ENCODE measurements at places on chromosomes 2 and 18.

DNA sequence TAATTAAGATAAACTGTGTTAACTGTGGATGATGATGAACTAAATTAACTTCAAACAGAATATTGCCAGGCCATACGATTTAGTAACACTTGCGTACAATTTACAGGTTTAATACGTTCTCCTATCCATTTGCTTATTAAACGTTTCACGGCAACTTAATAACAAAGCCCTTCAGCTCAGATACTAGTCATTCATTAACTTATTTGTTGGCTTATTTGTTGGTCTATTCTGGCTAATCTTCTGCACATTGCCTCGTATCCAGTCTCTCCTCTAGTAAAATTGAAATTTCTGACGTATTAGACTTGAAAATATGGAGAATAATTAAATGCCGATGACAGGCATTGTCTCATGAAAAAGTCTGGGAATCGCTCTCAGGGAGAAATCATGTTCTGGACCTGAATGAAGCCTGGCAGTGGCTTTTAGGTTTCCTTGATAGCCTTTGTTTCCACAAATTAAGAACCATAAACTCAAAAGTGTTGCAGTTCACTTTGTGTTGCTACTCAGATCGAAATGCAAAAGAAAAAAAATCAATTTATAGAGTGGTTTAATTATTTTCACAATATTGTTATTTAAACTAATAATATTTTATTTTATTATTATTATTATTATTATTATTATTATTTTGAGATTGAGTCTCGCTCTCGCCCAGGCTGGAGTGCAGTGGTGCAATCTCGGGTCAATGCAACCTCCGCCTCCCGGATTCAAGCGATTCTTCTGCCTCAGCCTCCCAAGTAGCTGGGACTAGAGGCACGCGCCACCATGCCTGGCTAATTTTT is 4.5 kb downstream of the SCLY start:
- no peak for DNase-seq

- no peak for DNase-seq
These were observed 30.3 kb downstream of the SULT1C4 start for GRCh38 chr2:108407864-108408729.

- no peak for DNase-seq
These were observed 212.9 kb upstream of the STON1 start for GRCh38 chr2:48316753-48317750.

DNA sequence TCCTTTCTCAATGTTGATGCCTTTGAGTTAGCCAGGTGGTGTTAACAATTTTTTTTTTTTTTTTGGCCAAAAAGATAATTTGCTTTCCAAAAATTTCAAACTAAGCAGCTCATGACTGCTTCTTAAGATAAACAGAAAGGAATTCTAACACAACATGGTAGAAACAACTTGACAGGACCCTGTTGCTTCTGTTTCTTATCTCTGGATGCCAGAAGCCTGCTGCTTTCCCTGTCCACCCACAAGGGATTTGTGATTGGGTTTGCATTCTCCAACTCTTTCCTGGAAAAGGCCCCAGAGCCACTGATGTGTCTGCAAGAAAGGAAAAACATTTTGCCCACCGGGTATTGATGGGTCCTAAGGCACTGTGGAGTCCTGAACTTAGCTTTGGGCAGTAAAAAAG is 217.2 kb upstream of the PKDCC start:
- no peak for DNase-seq

DNA sequence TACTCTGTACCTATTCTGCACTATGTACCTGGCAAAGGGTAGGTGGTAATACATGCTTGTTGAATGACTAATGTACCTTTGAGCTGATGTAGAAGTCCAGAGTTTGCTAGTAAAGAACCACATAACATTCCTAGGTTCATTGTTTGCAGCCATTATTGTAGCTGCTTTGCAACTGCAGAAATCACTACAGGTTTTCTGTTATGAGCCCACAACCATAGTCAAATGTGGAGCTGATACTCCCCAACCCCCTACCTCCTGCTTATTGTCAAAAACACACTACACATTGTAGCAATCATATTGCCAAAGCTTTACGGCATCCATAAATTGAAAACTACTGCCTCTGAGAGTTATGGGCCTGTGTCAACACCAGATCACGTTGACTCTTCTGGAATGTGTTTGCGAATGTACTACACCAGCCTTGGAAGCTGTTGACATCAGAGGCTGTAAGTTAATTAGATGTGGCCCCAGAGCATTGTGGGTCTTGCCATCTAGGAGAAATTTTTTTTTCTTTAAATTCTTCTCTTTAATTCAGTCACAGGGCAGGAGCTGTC is 187.0 kb downstream of the AGPS start:
- no peak for DNase-seq

DNA sequence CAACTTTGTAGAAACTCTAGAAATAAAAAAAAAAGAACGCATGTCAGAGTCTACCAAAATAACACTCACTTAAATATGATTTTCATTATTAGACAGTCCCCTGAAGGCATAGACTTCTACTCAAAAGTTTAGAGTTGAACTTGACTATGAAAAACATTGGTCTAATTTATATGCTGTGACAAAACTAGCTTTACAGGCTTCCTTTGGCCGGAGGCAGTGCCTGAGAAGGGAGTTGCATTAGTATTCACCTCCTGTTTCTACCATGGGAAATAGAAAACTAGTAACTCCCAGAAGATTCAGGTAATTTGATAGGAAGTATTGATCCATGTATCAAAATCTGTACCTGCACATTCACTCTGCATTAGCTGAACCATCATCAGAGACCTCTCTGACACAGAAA is 163.4 kb upstream of the NOSTRIN start:
- no peak for DNase-seq

DNA sequence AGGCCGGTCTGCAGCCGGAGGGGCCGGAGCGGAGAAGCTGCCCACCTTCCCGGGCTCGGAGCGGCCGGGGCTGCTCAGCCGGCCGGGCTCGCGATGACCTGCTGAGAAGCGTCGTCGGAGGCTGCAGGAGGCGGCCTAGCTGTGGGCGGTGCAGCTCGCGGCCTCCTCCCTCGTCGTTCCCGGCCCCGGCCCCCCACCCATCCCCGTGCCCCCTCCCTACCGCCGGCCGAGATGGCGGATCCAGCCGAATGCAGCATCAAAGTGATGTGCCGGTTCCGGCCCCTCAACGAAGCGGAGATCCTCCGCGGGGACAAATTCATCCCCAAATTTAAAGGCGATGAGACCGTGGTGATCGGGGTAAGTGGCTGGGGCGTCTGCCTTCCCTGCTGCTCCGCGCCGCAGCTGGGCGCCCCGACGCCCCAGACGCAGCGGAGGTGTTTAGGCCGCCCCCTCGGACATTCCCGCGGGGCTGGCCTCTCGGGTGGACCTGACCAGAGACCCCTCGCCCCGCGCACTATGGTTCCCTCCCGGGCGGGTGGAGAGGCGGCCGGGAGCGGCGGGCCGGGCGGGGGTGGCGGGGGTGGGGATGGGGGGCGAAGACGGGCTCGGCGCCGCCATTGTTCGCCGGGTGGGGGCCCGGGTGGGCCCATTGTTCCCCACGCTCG is 492 bp downstream of the KIF5C start:
- peak; percentile 21 for DNase-seq

- DNase-seq = no peak
These were observed 235.4 kb downstream of the EIPR1 start for GRCh38 chr2:3142210-3142609.

DNA sequence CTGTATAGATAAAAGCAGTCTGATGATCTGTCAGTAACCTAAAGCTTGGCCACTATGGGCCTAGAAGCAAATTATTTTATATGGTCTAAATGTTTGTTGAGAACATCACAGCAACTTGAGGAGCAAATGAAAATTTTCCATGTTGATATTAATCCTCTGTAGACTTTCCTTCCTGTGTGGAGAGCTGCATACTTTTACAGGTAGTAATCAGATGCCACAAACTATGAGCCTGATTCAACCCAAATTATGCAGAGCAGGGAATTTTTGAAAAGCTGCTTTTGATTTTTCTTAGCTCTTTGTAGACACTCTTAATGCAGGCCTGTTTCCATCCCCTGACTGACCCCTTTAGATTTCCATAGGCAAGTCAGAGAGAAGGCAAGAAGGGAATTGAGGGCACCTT is 17.3 kb downstream of the PAX3 start:
- no peak for DNase-seq

DNA sequence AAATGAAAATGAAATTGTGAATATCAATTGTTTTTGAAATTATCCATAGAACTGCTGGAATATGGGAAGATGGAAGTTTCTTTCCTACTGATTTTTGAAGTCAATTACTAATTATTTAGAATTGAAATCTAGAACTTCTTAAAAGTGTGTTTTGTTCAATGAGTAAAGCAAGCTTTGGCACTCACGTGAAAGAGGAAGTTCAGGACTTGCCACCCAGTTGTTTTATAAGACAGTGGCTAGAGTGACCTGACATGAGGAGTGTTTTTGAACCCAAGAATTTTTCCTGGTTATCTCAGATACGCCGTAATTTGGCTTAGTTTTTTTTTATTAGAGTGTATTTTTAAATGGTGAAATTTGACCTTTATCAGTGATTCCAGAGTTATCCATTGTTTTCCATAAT is 3.5 kb downstream of the MXD1 start:
- DNase-seq = no peak

DNA sequence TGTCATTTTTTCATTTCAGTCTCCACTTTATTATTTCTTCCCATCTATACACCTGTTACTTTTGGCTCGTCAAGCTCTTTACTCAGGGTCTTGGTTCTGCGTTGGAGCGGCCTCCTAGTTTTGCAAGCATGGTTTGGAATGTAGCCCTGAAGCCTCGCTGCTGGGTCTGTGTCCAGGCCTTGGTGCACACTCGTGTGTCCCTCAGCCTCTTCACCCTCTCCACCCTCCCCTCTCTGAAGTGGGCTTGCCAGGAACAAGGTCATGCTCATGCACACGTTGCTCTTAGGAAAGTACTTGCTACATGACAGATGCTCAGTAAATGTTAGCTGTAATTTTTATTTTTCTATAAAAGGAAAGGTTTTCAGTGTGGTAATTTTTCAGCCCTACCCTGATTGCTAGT is 147.0 kb downstream of the ATP9B start:
- DNase-seq = no peak

- no peak for DNase-seq
These were observed 89.0 kb downstream of the FAM117B start for GRCh38 chr2:202723746-202724145.

- DNase-seq = no peak
These were observed 12.7 kb upstream of the KCNK3 start for GRCh38 chr2:26679867-26680266.

- DNase-seq = no peak
These were observed 13.5 kb downstream of the AAK1 start for GRCh38 chr2:69629921-69630608.

DNA sequence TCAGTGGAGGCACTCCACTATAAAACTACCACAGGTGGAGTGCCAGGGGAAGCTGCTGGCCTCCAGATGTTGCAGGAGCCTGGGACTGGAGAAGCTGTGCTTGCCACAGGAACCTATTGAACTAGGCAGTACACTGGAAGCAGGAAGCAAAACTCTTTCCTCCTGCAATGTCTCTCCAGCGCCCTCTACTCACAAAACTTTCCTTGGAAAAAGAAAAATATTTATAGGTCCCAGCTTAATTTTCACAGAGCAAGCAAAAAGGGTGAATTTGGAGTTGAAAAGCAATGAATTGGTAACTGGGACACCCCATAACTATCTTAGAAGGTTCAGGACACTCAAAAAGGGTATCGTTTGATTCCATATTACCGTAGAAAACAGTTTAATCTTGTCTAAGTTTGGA is 33.2 kb upstream of the REEP1 start:
- no peak for DNase-seq

- DNase-seq = no peak
These were observed 47.0 kb upstream of the MAP3K20 start for GRCh38 chr2:173028671-173029070.

- DNase-seq = no peak
These were observed 298.4 kb upstream of the HS6ST1 start for GRCh38 chr2:128617029-128617590.

GRCh38 chr2:1690056-1690775 is 54.1 kb downstream of the PXDN start:
- DNase-seq = no peak

DNA sequence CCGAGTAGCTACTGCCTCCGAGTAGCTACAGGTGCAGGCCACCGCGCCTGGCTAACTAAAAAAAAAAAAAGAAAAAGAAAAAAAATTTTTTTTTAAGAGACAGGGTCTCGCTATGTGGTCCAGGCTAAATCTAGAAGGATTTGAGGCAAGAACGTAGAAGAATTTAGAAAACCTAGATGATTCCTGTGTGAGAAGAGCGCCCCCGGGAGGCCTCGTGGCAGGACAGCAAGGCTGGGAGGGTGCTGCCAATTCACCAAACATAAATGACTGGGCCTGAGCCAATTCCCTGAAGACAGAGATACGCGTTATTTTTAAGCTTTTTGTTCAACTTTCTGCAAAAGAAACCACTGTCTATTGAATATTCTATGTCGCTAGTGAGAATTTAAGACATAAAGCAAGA is 90.1 kb upstream of the TGFA start:
- no peak for DNase-seq

- DNase-seq = no peak
These were observed 61.7 kb upstream of the LCLAT1 start for GRCh38 chr2:30385327-30385726.

DNA sequence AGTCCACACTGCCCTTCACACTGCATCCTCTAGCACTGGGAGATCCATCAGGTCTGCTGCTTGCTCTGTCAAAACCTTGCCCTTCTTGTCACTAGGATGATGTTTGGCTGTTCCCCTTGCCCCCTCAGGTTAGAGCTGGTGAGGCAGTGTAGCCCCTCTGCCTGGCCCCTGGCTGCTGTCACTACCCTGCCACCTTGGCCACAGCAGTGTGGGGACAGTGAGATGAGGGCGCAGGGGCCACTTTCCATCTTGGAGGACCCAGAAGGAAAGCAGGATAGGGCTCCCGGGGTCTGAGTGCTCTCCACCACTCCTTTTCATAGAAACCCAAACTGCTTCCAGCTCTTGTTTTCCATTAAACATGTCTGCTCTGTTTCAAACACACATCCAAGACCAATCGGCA is 19.9 kb downstream of the THSD7B start:
- no peak for DNase-seq

DNA sequence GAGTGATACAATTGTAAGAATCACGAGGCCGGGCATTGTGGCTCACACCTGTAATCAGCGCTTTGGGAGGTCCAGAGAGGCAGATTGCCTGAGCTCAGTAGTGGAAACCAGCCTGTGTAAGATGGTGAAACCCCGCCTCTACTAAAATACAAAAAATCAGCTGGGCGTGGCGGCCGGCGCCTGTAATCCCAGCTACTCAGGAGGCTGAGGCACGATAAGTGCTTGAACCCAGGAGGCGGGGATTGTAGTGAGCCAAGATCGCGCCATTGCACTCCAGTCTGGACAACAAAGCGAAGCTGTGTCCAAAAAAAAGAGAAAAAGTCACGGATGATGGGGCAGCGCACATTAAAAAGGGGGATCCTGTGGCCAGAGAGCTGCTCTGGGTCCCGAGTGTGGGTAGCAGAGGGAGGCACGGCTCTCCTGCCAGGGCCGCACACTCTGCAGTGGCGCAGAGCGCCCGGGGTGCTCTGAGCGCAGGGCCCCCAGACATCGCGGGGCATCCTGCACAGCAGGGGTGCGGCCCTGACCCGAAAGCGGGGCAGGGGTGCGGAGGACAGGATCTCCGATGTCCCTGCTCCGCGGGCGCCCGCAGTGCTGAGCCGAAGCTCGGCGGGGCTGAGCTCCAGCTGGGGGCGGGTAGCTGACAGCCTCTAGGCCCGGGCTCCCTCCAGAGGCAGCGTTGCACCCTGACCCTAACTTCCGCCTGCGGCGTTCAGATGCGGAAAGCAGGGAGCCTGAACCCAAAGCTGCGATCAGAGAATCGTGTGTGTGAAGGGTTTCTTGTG is 30.4 kb upstream of the RAB6D start:
- DNase-seq = no peak
